G401 (cell line): ENCODE measurements at places on chromosomes 7 and 10. TPM values are rescaled to one million over a fixed set of nuclear protein-coding genes. Genes with fewer than 3 reads are reported as not detected.
A peak's percentile ranks its signal among the peaks of the same experiment; 100 is the strongest.

GRCh38 chr7:113730309-113730955 lies 188.4 kb downstream of the PPP1R3A start:
- DNase-seq: no peak

GRCh38 chr7:32164341-32164996 lies 94.3 kb upstream of the PDE1C start:
- peak; percentile 62 for DNase-seq

GRCh38 chr7:140062118-140062527 lies 628 bp downstream of the PARP12 start:
- DNase-seq: no peak

DNA sequence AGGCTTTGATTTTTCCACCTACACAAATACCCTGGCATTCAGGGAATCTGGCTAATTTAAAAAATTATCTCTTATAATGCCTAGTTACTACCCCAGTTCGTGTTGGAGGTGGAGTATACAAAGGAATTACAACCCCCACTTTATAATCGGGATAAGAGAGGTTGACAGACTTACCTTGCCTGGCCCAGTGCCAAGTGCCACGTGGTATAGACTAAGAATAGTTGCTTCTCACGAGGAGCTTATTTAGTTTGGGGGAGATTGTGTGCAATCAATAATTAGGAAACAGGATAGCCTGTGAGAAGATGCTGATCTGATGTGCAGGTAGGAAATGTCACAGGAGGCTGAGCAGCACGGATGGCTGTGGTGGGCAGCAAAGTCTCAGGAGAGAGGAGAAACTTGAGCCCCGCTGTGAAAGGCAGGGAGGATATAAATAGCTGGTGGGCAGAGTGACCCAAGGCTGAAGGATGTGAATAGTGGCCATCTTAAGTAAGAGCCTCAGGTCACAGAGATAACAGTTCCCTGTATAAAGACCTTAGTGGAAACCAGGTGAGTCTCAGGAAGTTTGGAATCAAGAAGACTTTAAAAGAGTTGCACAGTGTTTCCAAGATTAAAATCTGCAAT lies 11.3 kb upstream of the ATXN7L1 start:
- DNase-seq: no peak

DNA sequence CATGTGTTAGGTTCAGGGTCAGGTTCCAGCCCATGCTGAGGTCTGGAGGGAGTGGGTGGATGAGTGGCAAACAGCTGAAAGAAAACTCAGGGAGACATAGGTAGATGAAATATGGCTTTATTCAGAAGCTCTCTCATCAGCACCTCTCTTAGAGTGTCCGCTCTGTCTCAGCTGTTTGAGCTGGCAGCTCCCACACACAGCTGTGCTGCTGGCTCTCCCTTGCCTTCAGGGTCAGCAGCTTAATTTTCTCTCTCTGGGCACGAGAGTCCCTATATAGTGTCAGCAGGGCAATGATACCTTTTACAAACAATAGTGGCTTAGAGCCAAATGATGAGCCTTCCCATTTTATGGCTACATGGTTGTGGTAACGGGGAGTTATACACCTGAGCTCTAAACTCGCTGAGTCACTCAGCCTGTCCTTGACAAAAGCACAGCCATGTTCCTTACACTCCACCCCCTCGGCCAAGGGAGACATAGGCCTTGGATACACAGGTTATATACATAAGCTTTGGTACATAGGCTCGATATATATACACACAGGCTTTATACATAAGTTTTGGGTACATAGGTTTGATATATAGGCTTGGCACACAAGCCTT lies 10.4 kb downstream of the RNF133 start:
- DNase-seq: no peak

GRCh38 chr7:158561659-158562058 lies 26.0 kb downstream of the PTPRN2 start:
- no peak for DNase-seq

The UCN3 gene
- total RNA-seq: not detected in 2 replicates

The SLC39A12 gene
- total RNA-seq: not detected in 2 replicates

The COG5 gene
- 25.4 and 65.3 TPM in 2 replicates for total RNA-seq

- DNase-seq: no peak
Measured at GRCh38 chr7:25494896-25495295, 266.6 kb upstream of the NPVF start.

GRCh38 chr7:91915401-91916050 lies 25.1 kb upstream of the AKAP9 start:
- no peak for DNase-seq

GRCh38 chr7:121080913-121081326 lies 92.4 kb downstream of the CPED1 start:
- DNase-seq: no peak

The HGF gene
- total RNA-seq: not detected in 2 replicates

DNA sequence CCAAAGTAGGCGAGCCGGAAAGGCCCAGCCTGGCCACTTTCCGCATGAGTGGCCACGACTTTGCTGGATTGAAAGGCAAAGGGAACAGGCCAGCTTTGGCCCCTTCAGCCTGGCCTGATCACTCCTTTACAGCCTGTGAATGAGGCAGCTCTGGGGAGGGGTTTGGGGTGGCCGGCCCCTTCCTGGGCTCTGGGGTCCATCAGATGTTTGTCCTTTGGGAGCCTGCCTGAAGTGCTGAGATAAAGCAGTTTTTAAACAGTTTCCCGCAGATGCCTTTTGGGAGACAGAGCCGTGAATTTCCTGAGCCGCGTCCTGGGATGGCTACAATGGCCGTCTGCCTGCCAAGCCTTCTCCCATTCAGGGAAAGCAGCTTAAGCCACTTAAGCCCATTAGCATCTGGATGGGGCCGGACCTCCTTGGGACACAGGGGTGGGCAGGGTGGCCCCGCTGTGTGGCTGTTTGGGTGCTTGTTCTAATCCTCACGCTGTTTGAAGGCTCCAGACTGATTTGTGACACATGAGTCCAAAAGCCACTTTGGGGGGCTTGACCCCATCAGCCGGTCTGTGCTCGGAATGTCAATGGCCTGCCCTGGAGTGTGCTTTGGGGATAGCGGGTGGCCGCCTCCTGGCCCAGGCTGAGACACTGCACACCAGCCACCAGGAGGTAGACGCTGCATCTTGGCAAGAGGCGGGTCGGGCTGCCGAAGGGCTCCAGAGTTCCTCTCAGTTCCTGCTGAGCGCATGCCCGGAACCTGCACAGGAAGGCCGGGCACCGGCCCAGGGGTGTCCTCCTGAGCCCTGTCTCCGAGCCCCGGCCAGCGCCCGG lies 38.9 kb downstream of the NKX6-2 start:
- peak; percentile 68 for DNase-seq

DNA sequence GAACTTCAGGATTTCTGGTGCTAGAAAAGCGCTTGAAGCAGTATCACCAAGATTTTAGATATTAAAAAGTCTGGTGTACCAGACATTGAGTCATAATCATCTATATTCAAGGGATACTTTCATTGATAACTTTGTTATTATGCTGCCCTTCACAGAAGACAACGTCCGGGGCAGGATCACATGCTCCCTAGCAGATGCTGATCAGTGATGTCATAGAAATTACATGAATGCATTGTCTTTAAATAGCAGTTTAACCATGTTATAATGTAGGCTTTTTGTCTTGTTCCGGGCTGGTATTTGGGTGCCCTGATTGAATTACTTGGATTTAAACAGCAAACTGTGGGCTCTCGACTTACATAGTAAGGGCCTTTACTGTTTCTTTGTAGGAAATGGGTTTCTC lies 54.0 kb downstream of the VWA2 start:
- no peak for DNase-seq

The PRTFDC1 gene
- 32.6 and 46.6 TPM in 2 replicates for total RNA-seq

DNA sequence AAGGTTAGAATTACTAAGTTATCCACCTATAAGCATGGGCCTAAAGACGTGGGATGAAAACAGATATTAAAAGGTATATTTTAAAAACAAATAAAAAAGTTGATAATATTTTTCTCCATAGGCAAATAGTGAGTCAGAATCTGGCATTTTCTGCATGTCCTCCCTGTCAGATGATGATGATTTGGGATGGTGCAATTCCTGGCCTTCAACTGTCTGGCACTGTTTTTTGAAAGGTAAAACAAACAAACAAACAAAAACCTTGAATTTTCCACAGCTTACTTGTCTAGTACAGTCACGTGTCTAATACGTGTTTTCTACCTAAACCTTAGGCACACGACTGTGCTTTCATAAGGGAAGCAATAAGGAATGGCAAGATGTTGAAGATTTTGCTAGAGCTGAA lies 17.4 kb downstream of the HBP1 start:
- no peak for DNase-seq

DNA sequence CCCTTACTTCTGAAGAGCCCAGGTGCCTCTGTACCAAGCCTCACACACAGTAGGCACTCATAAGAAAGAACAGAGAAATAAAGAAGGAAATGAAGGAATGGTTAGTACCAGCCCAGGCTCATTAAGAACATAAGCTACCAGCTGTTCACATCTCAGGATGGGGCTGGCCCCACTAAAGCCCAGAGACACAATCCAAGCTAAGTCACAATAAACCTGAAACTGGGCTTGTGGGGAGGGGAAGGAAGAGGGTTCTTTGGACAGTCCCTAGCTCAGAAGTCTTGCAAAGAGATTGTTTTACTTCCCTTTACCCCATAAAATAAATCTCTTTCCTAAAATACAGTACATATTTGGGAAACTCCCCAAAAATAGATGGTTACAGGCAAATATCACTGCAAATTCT lies 24.3 kb downstream of the FBXW4 start:
- DNase-seq: no peak

- no peak for DNase-seq
Measured at GRCh38 chr10:10911471-10911921, 106.2 kb upstream of the CELF2 start.

- DNase-seq: peak; percentile 81
Measured at GRCh38 chr7:29878081-29878688, 71.9 kb downstream of the WIPF3 start.

GRCh38 chr7:71625545-71625944 lies 493.6 kb downstream of the GALNT17 start:
- peak; percentile 73 for DNase-seq
